ENCODE measurements at places on chromosomes 7 and 10.

GRCh38 chr10:47023237-47024045 lies 112.2 kb downstream of the PTPN20 start:
- no peak for DNase-seq

DNA sequence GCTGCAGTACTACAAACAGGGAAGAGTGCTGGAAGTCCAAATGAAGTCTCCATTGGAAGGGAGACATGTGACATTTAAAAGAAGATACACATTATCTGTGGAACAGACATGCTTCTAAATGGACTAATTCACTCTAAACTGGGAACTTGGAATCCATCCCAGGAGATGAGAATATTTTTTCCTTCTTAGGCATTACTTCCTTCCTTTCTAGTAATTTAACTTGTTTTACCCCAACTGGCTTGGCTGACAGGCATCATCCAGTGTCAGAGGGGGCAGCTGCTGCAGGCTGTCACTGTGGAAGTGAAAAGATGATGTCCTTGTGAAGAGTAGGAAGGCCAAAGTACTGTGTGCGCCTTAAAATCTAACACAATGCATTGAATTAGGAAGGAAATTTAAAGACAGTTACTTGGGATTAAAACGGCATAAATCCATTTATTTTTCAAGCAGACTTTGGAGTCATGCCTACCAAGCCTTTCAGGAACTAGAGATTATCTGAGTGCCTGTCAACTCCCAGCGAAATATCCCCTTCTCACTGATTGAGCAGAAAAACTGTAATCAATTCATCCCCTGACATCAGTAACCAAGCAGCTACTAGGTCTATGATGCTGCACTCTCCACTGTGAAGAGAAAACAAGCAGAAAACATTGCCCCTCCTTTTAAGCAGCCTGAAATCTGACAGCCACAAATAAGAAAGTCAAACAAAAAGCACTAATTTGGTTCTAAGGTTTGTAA lies 161.2 kb downstream of the DGKI start:
- DNase-seq = no peak

- no peak for DNase-seq
Measured at GRCh38 chr10:82206831-82207230, 331.8 kb downstream of the NRG3 start.

DNA sequence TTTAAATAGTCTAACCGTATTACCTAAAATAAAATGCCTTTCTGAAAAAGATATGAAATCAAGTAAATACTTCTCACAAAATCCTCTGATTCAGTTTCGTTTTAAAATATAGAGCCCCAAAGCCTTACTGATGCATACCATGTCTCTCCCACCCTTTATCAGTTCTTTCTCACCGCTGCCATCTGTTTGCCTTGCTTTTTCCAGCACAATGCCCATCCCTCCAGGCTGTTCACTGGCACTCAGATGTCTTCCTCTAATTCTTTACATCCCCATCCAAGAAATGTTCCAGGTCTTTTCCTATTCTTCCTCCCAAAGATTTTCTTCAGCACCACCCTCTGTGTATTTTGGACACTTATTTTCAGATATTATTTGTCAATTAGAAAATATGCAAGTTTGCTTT lies 116.5 kb upstream of the LRRN3 start:
- no peak for DNase-seq

GRCh38 chr7:80335511-80336231 lies 176.2 kb downstream of the GNAT3 start:
- DNase-seq = no peak

DNA sequence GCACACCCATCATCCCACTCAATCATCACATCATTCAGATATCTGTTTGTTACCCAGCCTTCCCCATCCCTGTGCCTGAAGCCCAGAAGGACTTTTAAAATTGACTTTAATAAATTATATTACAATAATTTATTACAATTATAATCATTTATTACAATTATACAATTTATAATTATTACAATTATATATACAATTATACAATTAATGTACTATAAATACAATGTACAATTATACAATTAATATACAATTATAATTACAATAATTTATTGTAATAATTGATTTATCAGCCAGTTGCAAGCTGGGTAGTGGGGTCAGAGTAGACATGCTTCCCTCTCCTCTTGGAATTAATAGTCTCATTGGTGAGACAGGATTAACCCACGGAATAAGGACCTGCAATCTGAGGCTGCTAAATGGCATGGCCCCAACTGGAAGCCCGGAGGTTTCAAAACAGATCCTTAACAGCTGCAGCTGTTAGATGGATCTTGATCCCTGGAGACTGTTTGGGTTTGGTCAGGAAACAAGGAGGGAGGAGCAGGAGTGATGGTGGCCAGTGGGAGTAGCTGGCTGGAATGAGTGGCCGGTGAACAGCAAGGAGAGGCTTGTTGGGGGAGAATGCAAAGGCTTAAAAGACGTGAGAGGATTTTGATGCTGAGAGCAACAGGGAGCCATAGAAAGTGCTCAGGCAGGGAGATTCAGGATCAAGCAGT lies 402.8 kb upstream of the PODXL start:
- DNase-seq = no peak

GRCh38 chr10:123227706-123228105 lies 73.5 kb downstream of the BUB3 start:
- DNase-seq = no peak

DNA sequence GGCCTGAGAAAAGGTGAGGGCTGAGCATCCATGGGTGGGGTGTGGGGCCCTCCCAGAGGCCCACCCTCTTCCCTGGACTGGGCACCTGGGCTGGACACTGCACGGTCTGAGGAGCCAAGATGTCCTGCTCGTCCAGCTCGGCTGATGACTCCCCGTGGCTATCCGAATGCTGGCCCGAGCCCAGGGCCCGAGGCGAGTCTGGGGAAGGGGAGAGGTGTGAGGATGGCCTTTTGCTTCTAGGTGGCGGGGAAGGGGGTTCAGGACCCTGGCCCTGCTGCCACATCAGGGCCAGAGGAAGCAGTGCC lies 7.1 kb downstream of the NACAD start:
- DNase-seq = no peak

GRCh38 chr10:69009360-69009759 lies 20.8 kb downstream of the KIFBP start:
- DNase-seq = no peak

DNA sequence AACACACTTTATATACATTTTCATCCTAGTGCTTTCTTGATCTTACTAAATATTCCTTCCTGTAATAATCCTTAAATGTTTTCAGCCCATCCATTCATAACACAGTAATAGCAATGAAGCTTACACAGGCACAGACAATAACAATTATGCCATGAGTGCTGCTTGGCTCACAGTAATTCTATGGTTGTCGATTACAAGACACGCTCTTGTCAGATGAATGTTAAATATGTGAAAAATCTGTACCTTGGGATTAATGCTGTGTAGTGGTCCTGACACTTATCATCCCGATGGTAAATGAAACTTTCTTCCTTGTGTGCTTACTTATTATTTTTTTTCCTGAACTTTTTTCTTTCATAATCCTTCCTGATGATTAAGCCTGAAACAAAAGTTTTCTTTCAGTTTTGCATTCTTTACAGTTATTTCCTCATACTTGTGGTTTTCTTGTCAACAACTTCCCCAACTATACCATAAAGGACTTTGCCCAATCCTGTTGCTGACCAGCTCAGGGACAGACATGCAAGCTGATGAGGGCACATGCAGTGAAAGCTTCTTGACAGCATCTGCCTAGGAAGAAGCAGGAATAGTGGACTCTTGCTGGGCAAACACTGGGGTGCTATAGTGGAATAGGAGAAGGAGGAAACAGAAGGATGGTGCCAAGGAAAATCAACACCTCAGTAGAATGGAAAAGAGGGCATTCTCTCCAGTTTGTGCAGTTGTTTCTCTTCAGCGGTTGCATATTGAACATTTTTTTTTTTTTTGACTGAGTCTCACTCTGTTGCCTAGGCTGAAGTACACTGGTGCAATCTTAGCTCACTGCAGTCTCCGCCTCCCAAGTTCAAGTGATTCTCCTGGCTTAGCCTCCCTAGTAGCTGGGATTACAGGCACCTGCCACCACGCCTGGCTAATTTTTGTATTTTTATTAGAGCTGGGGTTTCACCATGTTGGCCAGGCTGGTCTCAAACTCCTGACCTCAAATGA lies 6.7 kb upstream of the MGAM2 start:
- DNase-seq = no peak

DNA sequence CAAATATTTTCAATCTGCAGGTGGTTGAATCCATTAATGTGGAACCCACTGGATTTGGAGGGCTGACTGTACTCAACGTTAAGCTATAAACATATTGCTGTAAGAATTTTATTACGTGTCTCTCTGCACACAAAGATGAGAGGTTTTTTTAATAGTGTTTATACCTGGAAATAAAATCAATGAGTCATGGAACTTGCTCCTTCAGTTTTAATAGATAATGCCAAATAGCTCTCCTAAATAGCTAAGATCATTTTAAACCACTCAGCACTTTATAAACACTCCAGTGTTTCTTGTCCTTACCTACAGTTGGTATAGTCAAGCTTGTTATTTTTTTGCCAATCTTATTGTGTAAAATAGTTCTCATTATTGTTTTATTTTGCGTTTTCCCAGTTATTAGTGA lies 455.6 kb upstream of the FZD8 start:
- DNase-seq = no peak

- no peak for DNase-seq
Measured at GRCh38 chr10:118141471-118141870, 94.7 kb upstream of the RAB11FIP2 start.

GRCh38 chr7:27962273-27962672 lies 218.3 kb downstream of the JAZF1 start:
- DNase-seq = no peak

DNA sequence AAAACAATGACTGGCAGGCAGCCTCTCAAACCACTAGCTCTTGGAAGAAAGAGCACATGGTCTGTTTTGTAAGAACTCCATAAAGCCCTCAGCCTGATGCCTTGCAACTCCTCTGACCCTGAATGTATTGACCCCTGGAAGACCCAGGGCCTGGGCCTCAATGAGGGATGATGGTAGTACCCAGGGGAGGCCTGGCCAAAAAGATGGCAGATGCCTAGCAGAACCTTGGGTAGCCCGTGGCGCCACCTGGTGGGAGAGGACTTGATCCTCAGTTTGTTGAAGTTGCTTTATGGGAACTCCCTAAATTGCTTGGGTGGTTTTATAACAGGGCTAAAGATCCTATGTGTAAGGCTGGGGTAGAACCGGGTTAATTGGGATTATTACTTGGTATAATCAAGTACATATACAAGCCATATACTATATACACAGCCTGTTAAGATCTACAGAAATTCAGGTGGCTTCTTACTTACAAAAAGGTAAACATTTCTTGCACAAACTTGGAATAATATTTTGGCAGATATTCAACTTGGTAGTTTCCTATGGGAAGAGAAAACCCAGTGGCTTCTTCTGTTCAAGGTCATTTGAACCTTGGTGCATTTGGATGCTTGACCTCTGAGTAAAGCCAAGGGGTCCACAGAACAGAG lies 95.8 kb upstream of the CACUL1 start:
- peak; percentile 64 for DNase-seq

- DNase-seq = peak; percentile 17
Measured at GRCh38 chr10:49310460-49310859, 11.5 kb downstream of the C10orf71 start.

DNA sequence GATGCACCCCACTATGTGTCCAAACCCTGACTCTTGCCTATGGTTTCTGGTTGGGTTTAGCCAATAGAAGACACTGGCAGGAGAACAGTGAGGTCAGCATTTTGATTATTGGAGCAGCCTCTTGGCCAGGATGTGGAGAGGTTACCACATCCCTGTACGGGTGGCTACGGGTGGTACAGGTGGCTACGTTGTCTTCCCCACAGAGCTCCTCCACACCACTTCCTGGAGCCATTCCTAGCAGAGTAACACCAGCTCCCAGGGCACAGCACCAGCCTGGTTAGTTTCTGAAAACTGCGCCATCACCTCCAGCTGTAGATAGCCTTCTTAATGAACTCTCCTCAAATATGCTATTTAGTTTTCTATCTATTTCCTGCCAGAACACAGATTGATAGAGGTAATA lies 445.2 kb downstream of the INHBA start:
- DNase-seq = no peak

- peak; percentile 27 for DNase-seq
Measured at GRCh38 chr7:130490888-130491804, 739 bp upstream of the MEST start.

- DNase-seq = no peak
Measured at GRCh38 chr7:133165529-133165928, 83.6 kb upstream of the CHCHD3 start.

GRCh38 chr7:138204285-138204981 lies 128.2 kb downstream of the AKR1D1 start:
- DNase-seq = no peak

All from CD4-positive, alpha-beta T cell treated with Interleukin-6 for 4 hours (primary cell).